ENCODE measurements at places on chromosomes 5 and 9.

- DNase-seq = peak; percentile 49
These were observed 1479.3 kb upstream of the CDH9 start for GRCh38 chr5:28517691-28518090.

- DNase-seq = no peak
These were observed 2.1 kb downstream of the RXRA start for GRCh38 chr9:134328341-134328840.

DNA sequence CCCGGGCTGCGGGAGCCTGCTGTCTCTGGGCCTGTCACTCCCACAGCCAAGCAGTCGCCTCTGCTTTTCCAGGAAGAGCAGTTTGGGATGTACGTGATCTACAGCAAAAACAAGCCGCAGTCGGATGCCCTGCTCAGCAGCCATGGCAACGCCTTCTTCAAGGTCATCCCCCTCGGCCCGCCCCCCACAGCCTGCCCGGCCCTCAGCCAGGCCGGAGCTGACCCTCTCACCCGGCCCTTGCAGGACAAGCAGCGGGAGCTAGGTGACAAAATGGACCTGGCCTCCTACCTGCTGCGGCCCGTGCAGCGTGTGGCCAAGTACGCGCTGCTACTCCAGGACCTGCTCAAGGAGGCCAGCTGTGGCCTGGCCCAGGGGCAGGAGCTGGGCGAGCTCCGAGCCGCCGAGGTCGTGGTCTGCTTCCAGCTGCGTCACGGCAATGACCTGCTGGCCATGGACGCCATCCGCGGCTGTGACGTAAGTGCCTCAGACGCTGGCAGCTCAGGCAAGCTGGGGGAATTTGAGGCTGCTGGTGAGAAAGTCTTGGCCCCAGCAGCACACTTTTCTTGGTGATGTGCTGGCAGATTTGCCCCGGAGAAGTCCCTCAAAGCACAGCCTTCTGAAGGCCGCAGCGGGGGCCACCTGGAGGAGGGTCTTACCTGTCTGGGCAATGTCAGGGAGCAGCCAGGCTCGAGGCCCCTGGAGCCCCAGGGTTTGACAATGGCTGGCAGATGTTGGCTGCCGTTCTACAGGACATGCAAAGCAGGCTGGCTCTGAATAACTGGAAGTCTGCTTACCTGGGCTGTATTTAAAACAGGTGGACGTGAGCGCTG lies 20.1 kb upstream of the LRRC14B start:
- DNase-seq = no peak

DNA sequence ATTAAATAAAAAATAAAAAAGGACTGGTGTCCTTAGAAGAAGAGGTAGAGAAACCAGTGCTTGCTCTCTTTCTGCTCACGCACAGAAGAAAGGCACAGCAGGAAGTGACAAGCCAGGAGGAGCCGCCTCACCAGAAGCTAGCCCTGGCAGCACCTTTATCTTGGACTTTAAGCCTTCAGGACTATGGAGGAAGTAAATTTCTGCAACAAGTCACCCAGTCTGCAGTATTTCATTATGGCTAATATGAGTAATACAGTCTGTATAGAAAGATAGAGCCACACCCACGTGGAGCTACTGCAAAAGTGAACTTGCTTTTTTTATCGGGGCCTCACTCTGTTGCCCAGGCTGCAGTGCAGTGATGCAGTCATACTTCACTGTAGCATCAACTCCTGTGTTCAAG lies 68.4 kb downstream of the PDZD2 start:
- no peak for DNase-seq

DNA sequence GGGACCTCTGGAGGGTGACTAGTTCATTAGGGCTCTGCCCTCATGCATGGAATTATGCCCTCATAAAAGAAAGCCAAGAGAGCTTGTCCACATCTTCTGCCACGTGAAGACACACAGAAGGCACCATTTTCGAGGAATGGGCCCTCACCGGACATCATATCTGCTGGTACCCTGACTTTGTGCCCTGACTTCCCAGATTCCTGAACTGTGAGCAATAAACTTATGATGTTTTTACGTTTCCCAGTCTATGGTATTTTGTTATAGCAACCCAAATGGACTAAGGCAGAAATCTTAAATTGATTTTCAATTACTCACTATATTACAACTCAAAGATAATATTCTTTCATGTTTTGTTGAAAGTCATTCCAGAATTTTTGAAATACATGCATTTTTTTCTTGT lies 163.8 kb upstream of the PAPPA start:
- no peak for DNase-seq

DNA sequence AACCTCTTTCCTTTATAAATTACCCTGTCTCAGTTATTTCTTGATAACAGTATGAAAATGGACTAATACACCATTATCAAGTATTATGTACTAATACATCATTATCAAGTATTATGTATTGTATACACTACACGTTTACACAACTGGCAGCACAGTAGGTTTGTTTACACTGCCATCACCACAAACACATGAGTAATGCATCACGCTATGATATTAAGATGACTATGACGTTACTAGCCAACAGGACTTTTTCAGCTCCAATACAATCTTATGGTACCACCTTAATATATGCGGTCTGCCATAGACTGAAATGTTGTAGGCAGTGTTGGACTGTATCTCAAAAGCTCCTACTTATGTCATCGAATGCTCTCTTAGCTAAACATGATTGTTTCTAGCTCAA lies 28.2 kb downstream of the PRELID2 start:
- DNase-seq = no peak

DNA sequence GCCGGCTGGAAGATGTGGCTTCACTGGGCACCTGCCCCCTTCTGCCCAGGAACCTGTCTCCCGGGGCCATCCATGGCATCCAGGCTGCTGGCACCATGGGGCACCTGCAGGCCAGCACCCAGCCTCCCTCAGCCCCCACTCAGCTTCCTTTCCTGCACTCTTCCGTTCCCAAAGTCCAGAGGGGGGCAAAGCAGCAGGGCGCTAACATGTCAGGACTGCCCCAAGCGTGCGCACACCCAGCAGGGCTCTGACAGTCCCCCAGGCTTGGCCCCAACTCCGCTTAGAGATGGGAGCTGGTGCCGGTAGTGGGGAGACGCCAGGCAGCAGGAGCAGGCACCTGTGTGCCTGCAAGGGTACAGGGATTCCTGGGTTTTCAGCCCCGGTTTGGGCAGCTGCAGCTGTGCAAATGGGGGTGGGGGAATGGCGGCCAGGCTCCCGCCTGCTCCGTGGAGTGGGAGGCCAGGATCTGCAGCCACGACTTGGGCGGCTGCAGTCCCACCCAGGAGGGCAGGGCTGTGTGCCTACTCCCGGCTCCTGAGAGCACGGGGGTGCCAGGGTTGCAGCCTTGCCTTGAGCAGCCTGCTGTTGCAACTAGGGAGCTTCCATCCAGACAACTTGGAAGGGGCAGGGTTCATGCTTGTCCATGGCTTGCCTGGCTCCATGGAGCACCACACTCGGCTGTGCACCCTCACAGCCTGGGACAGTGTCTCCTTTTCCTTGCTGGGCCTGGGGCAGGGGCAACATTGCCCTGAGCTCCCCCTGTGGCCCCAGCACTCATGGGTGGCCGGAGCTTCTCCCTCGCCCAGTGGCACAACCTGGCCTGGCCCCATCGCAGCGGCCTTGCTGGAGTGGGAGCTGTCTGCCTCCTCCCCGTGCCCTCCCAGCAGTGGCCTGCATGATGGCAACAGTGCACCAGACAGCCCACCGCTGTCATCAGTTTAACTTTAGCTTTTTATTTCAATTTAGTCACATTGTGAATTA lies 561.1 kb downstream of the MTRR start:
- no peak for DNase-seq

Measured in fibroblast of skin of left quadriceps (primary cell).